ENCODE measurements at places on chromosomes 2 and 18. TPM values are rescaled to one million over a fixed set of nuclear protein-coding genes. Genes with fewer than 3 reads are reported as not detected.

DNA sequence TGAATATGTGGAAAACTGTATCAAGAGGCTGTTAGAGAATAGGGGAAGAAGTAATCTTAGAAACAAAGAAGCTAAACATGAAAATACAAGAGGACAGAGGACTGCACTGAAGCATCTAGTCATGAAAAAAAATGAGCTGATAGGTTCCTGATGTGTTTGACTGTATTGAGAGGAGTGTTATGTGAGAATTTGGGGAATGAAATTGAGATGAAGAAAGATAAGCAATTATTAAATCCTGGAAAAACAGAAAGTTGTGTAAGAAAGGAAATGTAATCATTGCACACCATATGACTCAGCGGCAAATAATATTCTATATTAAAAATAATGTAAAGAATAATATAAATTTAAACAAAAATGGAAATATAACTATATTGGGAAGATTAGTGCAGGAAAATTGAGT lies 71.2 kb downstream of the SEMA4F start:
- no peaks in the 10 kb centered on the region for H3K4me1 ChIP-seq
- H3K27me3 ChIP-seq = peaks cover 5% of the 10 kb centered on the region
- H3K36me3 ChIP-seq = no peaks in the 10 kb centered on the region
- no peak overlapping the region for H3K4me3 ChIP-seq
- no peak overlapping the region for H3K27ac ChIP-seq

TCF23 gene
- not detected for total RNA-seq

GRCh38 chr2:203870941-203871340 lies 3.4 kb downstream of the CTLA4 start:
- H3K27me3 ChIP-seq = peaks cover 18% of the 10 kb centered on the region
- no peak overlapping the region for H3K4me3 ChIP-seq
- no peak overlapping the region for H3K27ac ChIP-seq
- H3K4me1 ChIP-seq = no peaks in the 10 kb centered on the region
- DNase-seq = no peak

TDRD15 gene
- total RNA-seq = not detected

FAM117B gene
- total RNA-seq = 13.3 TPM

TUBB8B gene
- total RNA-seq = 0.77 TPM

GRCh38 chr2:108906403-108907077 lies 82.5 kb downstream of the EDAR start:
- DNase-seq = no peak
- no peak overlapping the region for H3K4me3 ChIP-seq
- H3K36me3 ChIP-seq = no peaks in the 10 kb centered on the region
- H3K4me1 ChIP-seq = no peaks in the 10 kb centered on the region

GRCh38 chr2:163717515-163717914 lies 18.3 kb downstream of the FIGN start:
- no peak overlapping the region for H3K4me3 ChIP-seq
- H3K4me1 ChIP-seq = no peaks in the 10 kb centered on the region
- H3K36me3 ChIP-seq = no peaks in the 10 kb centered on the region
- no peak overlapping the region for H3K27ac ChIP-seq

DNA sequence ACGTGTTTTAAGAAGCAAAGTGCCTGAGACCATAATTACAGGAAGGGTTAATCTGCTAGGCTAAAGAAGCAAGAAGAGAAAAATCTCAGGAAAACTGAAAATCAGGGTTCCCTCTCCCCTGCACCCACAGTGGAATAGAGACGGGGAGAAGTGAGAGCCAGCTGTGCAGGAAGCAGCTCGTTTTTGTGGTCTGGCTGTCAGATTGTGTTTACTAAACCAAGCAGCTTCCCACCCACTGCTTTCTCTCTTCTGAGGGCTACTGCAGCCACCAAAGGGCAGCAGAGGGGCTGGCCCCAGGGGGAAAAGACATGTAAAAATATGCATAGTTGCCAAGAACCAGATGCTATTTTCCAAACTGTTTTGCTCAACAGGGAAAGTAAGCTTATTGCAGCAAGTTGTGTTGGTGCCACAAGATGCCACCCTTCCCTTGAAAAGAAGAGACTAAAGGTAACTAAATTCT lies 72.6 kb upstream of the THUMPD2 start:
- no peak overlapping the region for H3K4me3 ChIP-seq
- no peaks in the 10 kb centered on the region for H3K36me3 ChIP-seq
- H3K27me3 ChIP-seq = no peaks in the 10 kb centered on the region
- peak; percentile 46 for DNase-seq
- no peak overlapping the region for H3K27ac ChIP-seq
- H3K4me1 ChIP-seq = peaks cover 5% of the 10 kb centered on the region

DNA sequence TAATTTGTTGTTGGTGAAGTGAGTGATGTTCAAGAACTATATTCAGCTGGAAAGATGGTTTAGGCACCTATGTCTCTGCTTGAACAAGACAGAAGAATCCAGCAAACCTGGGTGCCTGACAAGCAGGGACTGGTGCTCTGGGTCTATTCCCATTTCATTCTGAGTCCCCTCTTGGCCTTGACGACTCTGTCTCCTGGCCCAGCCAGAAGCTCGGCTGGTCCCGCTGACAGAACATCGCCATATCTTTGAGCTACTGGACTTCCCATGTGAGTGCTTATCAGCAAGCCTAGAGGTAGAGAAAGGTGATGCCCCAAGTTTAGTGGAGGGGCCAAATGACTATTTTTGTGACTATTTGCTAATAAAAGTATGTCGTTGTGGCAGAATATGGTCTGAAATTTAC lies 48.2 kb downstream of the SDC1 start:
- no peak for DNase-seq
- no peaks in the 10 kb centered on the region for H3K4me1 ChIP-seq
- no peak overlapping the region for H3K27ac ChIP-seq
- H3K27me3 ChIP-seq = no peaks in the 10 kb centered on the region
- H3K36me3 ChIP-seq = no peaks in the 10 kb centered on the region
- no peak overlapping the region for H3K4me3 ChIP-seq

Data from A673 (cell line).